GF-D8 (cell line): ENCODE measurements at places on chromosomes 7 and 10.

- DNase-seq = no peak
Measured at GRCh38 chr7:73932364-73932763, 71.4 kb downstream of the TMEM270 start.

- no peak for DNase-seq
Measured at GRCh38 chr7:121541457-121541856, 145.3 kb upstream of the FAM3C start.

- no peak for DNase-seq
Measured at GRCh38 chr7:130996833-130997231, 262.8 kb upstream of the KLF14 start.

DNA sequence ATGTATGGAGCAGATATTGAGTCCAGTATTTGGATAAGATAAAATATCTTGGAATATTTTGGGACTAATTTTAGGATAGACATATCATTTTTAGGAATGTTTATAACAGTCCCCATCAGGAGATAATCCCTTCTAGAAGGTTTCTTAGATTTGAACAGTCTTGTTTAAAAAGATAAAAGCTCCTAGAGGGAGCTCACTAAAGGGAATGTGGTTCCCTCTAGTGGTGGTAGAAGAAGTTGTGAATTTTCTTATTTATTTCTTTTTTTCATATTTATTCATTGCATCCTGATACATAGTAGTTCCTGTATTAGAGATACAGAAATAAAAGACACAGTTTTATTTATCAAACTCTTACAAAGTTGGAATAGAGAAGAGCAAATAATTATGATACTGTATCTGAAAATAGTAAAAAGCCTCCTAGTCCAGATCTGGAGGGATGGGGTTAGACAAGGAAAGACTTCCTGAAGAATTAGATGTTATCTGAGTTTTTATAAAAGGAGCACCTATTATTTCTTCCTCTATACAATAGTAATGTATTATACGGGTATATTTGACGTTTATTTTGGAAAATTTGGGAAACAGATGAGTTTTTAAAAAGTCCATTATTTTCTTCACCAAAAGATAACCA, 24.5 kb upstream of the KLF14 start:
- peak; percentile 16 for DNase-seq

DNA sequence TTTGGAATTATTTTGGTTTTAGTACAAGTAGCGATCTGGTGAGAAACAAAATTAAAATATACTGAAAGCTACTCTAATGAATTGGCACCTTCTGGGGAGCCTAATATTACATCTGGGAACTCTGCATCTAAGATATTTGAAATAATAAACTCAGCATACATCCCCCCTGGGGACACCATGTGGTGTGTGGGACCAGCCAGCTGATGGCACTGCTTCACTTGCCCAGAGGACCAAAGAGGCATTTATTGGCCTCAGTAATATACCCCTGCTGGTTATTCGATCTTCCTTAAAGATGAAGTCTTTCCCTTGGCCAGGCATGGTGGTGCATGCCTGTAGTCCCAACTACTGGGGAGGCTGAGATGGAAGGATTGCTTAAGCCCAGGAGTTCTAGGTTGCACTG, 195.1 kb upstream of the AUTS2 start:
- no peak for DNase-seq

DNA sequence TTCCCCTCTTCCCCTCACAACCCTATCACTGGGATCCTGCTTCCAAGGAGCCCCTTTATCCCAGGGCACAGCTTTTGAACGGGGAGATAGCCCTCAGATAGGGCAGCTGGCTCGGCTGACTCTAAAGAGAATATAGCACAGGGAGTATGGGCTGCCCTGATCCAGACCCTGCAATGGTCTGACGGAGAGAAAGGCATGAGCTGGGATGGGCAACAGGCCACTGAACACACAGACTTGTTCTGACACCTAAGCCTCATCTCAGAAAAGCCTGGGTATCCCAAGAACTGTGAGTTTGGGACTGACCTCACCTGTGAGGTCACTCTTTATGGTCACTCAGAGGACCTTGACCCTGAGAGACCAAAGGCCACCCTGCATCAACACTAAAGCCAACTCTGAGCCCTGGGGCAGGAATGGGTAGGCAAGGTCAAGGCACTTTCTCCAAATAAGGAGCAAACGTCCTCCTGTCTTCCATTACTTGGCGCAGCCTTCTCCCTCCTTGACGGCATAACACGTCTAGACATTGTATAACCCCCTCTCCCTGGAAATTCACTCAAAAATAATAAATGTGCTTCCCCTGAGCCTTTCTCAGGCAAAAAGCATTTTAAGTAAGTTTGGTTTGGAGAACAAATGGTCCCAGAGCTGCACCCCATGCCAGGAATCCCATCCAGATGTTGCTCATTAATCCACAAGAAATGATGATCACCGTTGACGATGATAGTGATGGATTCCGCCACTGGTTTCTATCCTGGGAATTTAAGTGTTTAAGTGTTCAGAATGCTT, 8.2 kb upstream of the LRRC18 start:
- DNase-seq = no peak
